ENCODE measurements at places on chromosomes 3 and 15.

DNA sequence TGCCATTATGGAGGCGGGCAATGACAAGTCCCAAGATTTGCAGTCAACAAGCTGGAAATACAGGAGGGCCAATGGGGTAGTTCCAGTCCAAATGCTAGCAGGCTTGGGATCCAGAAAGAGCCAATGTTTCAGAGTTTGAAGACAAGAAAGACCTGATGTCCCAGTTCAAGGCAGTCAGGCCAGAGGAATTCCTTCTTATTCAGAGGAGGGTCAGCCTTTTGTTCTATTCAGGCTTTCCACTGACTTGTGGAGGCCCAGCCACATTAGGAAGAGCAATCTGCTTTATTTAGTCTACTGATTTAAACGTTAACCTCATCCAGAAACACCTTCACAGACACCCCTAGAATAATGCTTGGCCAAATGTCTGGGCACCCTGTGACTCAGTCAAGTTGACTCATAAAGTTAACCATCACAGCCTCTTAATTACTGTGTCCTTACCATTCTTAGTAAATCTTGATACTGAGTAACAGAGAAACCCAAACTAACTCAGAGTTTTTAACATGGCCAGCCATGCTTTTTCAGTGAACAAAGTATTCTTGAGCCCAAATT lies 50.9 kb upstream of the NPHP3 start:
- no peak for DNase-seq

- DNase-seq: no peak
These were observed 58.5 kb downstream of the HRH1 start for GRCh38 chr3:11212784-11213183.

DNA sequence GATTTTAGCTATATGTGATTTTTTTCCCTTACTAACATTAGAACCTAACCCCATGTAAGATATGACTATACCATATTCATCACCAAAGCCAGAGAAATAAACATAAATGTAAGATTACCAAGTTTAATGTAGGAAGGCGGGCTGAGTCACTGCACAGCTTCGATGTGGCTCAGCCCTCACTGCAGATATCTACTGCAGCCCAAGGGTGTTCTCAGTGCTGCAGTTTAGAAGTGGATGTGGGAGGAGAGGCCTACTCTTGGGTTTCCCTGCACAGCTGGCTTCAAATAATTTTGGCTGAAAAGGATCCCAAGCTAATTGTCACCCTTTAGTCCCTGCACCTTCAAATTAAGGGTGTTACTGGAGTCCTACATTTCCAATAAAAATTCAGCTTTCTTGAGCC lies 9.3 kb downstream of the ARPP19 start:
- no peak for DNase-seq

- DNase-seq: no peak
These were observed 62.7 kb upstream of the RNU6-1 start for GRCh38 chr15:67902579-67903009.

DNA sequence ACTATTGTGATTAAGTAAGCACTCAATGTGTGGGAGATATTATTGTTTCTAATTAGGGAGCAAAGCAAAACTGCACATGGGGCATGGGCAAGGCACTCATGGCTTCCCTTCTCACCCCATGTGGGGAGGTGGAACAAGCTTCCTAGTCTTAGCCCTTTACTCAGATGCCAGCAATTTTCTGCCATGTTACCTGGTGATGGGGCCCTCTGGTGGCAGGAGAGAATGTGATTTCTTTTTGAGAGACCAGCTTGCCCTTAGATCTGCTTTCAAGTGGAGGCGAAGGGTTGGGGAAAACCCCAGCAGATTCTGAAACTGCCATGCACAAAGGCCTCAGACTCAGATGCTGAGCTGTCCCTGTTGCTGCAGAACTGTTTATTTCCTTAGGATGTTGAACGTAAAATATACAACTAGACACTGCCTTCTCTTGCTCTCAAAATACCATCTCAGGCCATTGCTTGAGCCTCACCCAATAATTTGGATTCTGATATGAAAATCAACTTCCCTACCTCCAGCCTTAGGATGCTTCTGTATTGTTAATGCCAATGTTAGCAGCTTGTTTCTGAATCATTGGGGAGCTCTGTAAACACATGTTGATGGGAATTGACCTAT lies 130.2 kb upstream of the TPRG1 start:
- no peak for DNase-seq

Data from NCI-H2029 treated with DMSO at 0.1 percent for 48 hours (cell line).